ENCODE measurements at places on chromosomes 13 and 19.

- no peak for DNase-seq
These were observed 2.3 kb upstream of the REX1BD start for GRCh38 chr19:18586306-18586705.

DNA sequence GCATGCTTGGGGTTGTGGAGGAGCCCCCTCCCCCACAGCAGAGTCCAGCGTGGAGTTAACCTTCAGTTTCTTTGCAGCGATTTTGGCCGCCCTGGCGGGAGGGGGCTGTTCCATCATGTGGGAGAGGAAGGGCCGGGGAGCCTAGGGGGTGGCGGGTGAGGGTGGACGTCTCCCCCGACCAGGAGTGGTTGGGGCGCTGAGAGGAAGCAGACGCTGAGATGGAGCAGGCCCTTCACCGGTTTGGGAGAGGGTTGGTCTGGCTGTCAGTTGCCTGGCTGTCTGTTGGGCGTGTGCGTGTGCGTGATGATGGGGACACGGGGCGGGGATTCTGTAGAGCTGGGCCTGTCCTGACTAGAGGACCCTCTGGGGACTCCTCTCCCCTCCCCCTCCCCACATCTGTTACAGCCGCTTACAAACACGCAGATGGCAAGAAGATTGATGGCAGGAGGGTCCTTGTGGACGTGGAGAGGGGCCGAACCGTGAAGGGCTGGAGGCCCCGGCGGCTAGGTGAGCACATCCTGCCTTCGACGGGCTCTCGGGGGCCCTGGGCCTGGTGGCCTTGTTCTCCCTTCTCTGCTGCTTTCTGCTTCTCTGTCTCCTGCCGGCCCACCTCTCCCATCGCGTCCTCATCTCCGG is 9.8 kb upstream of the LIN7B start:
- no peak for DNase-seq

GRCh38 chr19:4277191-4277696 is 1.8 kb upstream of the SHD start:
- DNase-seq: peak; percentile 85

DNA sequence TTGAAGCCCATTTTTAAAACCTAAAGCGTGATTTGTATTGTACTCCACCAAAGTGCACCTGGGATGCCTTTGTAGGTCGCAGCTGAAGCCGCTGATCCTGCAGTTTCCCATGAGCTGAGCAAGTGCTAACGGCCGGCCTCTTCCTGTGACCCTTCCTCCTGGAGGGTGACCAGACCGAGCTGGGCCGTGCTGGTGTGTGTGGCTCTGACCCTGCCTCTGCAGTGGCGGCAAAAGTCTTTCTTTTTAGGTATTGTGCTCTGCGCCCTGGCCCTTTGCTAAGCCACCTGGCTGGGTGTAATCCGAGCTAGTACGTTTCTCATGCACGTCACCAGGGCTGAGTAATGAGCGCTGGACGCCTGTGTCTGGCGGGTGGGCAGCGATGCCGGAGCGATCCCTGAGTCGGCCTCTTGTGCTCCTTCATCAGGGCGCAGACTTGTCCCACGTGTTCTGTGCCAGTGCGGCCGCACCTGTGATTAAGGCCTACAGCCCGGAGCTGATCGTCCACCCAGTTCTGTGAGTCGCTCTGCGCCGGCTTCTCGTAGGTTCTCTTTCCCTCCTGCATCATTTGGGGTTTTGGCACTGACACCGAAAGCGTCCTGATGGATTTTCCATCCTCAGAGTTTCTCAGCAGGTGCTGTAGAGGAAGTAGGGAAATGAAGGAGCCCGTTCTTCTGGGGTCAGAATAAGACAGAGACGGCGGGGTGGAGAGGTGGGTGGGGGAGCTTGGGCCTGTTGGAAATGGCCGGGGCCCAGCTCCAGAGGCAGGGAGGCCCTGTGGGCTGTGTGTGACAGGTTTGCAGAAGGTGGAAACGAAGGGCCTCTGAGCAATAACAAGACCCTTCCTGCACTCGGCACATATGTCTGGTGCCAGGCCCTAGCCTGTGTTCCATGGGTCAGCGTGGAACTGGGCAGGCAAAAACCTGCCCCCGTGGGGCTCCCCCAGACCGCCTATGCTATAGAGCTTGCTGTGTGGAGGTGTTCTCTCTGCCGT is 9.7 kb downstream of the NAXD start:
- no peak for DNase-seq

- DNase-seq: no peak
These were observed 397.7 kb downstream of the SUCLA2 start for GRCh38 chr13:47603365-47603764.

GRCh38 chr13:93420887-93421286 is 194.3 kb downstream of the GPC6 start:
- no peak for DNase-seq

GRCh38 chr13:25587326-25587980 is 215.7 kb downstream of the ATP8A2 start:
- no peak for DNase-seq

DNA sequence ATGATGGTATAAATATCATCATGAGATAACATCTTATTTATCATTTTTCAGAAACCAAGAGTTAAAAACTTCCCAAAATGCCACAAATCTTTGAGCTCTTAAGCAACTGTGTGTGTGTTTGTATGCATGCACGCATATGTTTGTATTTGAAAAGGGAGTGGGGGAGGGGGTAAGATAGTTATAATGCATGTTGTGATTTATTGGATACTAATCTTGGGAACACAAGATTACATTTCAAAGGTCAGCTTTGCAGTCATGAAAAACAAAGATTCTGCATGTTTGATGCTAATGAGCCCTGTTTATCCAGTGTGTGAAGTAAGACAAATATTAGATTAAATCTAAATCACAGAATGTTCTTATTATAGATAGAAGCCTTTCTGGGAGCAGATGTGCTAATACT is 355.9 kb downstream of the DCT start:
- no peak for DNase-seq

GRCh38 chr13:90919153-90919552 is 428.3 kb upstream of the MIR17HG start:
- no peak for DNase-seq

- DNase-seq: no peak
These were observed 184.1 kb downstream of the RGCC start for GRCh38 chr13:41641429-41641828.

DNA sequence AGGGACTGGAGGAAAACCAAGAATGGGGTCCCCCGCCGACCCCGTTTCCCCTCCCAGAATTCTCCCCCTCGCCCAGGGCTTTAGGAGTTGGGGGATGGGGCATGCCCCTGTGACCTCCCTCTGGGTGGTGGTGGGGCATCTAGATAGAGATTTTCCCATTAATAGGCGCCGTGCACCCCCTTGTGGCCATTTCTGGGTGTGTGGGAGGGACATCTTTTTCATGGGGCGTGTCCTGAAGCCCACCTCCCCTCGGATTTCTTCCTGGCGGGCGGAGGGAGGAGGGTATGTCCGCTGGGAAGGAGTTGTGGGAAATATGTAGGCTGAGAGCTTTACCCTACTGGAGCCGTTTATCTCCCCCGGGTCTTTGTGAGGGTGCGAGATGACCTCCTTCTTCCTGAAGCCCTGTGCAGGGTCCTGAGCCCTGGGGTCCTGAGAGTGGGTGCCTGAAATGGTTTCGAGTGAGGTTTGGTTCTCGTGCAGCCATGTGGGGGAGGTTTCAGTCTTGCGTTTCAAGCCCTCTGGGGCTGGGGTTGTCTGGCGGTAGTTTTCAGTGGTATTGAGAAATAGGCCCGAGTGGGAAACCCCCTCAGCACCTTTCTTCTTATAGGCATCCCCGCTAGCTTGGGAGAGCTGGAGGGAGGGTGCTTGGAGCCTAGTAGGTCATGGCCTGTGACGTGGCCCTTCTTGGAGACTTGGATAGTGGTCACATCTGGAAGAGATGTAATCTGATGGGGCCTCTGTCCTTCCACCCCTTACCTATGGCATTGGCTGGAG is 1.0 kb downstream of the PRMT1 start:
- DNase-seq: peak; percentile 52

GRCh38 chr13:42894765-42895243 is 97.2 kb downstream of the EPSTI1 start:
- peak; percentile 31 for DNase-seq

GRCh38 chr13:87147076-87147475 is 524.1 kb upstream of the SLITRK5 start:
- DNase-seq: no peak

DNA sequence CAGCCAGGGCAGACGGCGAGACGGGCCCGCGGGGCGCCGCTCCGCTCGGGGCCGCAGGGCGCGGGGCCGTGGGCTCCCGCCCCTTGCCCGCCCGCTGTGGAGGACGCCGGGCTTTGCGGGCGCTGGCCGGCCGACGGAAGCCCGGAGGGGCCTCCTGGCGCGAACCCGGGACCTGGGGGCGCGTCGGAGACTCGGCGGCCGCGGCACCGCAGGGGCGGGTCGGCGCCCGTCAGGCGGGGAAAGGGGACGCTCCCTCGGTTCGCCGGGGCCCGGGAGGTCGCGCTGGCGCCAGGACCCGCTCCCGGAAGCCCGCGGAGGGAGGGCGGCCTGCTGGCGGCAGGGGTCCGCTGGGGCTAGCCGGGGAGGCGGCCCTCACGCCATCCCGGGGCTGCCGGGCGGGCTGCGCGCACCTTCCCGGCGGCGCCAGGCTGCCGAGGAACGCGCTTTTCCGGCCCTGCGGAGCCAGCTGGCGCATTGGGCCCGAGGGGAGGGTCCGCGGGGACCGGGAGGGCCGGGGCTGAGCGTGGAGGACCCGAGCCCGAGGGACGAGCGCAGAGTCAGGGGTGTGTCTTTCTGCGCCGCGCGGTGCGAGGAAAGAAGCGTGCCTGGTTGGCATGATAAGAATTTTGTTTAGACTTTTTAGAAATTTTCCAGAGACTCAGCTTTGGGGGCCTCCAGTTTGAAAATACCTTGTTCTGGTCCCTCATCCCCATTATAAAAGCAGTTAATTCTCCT is 511 bp downstream of the GARRE1 start:
- peak; percentile 76 for DNase-seq

DNA sequence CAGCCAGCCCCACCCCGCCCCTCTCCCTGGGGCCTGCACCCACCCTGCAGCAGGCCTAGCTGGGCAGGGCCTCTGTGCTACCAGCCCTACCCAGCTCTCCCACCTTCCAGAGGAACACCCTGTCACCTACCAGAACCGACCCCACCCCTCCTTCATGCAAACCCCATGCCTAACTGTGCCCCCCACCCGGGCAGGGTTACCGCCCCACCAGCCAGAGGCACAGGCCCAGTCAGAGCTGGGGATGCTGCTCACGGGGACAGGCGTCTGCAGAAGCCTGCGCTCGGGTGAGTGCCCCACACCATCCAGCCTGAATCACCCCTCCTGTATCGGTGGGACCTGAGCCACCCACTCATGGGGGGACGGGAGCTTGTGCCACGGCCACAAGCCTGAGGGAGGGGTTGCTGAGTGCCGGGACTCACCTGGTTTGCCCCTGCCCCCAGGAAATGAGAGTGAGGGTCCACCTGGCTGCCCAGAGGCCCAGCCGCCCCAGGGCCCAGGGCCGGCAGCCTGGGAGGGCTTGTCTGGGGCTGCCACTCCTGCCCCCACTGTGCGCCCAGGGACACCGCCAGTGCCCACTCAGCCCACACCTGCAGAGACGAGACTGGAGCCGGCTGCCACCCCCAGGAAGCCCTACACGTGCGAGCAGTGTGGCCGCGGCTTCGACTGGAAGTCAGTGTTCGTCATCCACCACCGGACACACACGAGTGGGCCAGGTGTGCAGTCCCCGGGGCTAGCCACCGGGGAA is 3.8 kb downstream of the ZNF446 start:
- no peak for DNase-seq

- DNase-seq: no peak
These were observed 100.5 kb downstream of the DLEU7 start for GRCh38 chr13:50742968-50743367.

GRCh38 chr13:112510002-112510780 is 77.8 kb downstream of the TUBGCP3 start:
- DNase-seq: peak; percentile 70

DNA sequence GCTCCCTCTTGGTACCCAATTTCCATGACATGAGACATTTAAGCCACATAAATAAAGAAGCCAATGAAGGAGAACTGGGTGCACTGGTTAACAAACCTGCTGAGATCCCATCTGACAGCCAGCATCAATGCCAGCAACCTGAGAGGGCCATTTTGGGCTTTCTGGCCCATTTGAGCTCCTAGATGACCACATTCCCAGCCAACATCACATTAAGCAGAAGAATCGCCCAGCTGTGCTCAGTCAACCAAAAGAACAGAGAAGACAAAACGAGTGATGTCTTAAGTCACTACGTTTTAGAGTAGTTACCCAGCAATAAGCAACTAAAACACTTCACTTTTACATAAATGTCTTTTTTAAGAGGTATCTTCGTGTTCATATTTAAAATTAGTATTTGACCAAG is 21.9 kb downstream of the LCP1 start:
- DNase-seq: no peak

- DNase-seq: no peak
These were observed 17.6 kb downstream of the EMP3 start for GRCh38 chr19:48342841-48343540.

GRCh38 chr13:49314344-49314882 is 66.7 kb downstream of the CDADC1 start:
- no peak for DNase-seq

GRCh38 chr13:20525144-20525600 is 485 bp downstream of the CRYL1 start:
- no peak for DNase-seq

GRCh38 chr13:109979228-109979627 is 192.8 kb upstream of the IRS2 start:
- DNase-seq: no peak

DNA sequence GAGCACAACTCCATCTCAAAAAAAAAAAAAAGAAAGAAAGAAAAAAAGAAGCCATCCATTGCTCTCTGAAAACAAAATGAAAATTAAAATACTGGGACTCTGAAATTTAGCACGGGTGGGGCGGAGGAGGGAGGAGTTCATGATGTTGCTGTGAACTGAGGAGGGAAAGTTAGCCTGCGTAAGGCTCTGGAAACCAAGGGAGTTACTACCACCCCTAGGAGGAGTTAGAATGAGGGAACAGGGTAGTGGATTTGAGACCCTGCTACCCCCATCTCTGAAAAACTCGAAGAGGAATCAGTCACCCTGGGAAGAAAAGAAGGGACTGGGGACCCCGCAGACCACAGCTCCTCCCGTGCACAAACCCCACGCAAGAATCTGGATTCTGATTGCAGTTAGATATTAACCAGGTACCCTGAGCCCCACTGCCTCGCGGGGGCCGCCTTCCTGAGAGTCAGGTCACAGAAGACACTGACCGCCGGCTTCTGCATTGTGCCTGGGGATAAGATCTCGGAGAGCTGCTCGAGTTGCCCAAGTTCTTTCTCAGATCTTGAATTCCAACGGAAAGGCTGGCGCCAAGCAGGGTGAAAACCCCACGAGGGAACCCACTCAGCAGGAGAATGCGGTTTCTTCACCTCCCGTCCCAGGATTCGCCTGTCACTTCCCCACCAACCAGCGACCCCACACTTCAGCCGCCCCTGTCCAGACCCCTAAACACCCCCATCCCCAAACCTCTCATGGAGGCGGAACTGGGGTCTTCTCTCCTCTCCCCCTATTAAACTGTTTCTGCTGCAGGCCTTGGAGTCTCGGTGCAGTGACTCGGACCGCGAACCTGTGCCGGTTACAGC is 870 bp downstream of the ZNF442 start:
- peak; percentile 1 for DNase-seq

All from NCI-H2227 treated with DMSO at 0.1 percent for 48 hours (cell line).